ENCODE measurements at places on chromosomes 1 and 21.
A peak's percentile ranks its signal among the peaks of the same experiment; 100 is the strongest.

GRCh38 chr1:48692235-48692634 lies 84.5 kb downstream of the BEND5 start:
- DNase-seq = no peak

DNA sequence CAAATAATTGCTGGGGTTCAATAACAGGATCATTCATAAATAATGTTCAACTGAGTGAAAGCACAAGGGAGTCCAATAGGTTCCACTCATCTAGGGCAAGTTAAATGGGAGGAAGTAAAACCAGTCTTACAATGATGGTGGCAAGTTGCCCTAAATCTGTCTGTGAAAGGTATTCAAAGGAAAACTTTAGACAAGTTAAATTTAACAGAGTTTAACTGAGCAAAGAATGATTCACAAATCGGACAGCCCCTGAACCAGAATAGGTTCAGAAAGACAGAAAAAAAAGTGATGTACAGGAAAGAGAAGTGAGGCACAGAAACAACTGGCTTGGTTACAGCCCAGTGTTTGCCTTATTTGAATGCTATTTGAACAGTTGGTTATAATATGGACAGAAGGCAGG lies 183.5 kb upstream of the ADGRL4 start:
- no peak for DNase-seq

- DNase-seq = no peak
Observed at GRCh38 chr1:59394706-59395425, 98.0 kb downstream of the FGGY start.

- DNase-seq = no peak
Observed at GRCh38 chr1:20070357-20070756, 363 bp downstream of the PLA2G5 start.

- no peak for DNase-seq
Observed at GRCh38 chr1:240516069-240516468, 95.9 kb downstream of the GREM2 start.

- no peak for DNase-seq
Observed at GRCh38 chr1:199073166-199073565, 434.3 kb downstream of the PTPRC start.

- DNase-seq = peak; percentile 57
Observed at GRCh38 chr1:149917571-149918144, at the start of gene SV2A. SV2A (minus strand) TSS chr1:149917844; CDS start chr1:149913840, 4,004 bp downstream.

- DNase-seq = no peak
Observed at GRCh38 chr1:175683491-175684298, 59.7 kb downstream of the TNR start.

DNA sequence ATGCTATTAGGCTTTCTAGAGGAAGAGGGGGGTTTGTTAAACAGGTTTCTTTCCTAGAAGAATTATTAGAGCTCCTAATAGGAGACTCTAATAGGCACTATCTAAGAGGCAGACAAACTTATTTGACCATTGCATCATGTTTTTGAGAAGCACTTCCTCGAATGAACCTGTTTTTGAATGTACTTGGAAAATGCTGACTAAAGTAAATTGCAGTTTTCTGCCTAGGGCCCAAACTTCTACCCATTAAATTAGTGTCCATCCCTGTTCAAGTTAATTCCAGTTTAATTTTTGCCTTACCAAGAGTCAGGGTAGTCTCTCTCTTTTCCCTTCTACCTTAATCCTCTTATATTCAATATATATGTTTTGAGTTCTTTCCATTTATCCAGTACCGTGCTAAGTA lies 1029.6 kb downstream of the TTLL7 start:
- no peak for DNase-seq
